SIG-M5 (cell line): ENCODE measurements at places on chromosomes 2 and 18.

DNA sequence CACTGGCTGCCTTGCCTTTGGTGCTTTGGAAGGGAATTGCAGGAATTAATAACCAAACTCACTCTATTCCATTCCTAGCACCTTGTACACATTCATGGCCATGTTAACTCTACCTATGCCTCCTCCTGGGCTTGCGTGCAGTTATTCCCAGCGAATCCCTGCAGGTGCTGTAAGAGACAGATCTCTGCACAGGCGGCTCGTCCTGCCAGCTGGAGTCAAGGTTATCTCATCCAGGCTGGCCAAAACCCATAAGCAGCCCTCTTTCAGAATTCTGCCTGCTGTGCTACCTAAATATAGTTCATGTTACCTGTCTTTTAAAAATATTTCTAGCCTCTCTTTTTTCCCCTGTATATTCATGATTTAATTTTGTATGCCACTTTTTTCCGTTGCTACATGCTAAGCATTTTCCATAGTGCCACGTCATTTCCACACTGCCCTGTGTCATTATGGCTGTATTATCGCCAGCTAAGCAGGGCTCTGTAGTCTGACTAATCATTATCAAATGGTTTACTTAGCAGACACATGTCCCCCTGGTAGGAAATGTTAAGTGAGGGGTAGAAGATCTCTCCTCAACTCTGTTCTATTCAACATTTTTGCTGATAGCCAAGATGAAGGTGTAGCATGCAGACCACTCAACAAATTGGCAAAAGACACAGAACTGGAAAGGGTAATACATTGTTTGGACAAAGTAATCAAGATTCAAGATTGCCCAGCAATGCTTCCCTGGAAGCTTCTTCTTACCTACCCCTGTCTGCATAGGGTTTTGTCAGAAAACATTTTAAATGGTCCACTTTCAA is 79.7 kb upstream of the TAF1B start:
- no peak for DNase-seq

GRCh38 chr2:44573996-44574395 is 212.2 kb downstream of the CAMKMT start:
- no peak for DNase-seq

GRCh38 chr2:208025814-208026184 is 472 bp upstream of the PLEKHM3 start:
- DNase-seq: no peak

DNA sequence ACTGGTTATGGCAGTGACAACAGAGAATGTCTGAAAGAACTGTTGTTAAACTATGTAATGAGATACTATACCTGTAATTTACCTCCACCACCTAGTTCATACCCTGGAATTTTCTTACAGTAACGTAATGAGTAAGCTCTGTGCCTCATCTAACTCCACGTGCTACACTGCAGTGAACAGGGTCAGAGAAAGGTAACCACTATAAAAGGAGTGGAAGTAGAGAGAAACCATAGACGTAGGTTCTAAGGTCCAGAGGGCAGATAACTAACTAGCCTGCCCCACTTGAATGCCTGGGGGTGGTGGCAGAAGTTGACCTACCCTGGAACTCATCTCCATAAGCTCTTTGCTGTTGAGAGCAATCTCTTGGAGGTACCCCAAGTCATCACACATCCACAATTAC is 32.0 kb upstream of the B4GALT6 start:
- DNase-seq: no peak

GRCh38 chr2:30504731-30505130 is 57.7 kb downstream of the LCLAT1 start:
- no peak for DNase-seq

- DNase-seq: no peak
Measured at GRCh38 chr2:206204710-206205109, 45.0 kb downstream of the EEF1B2 start.

- DNase-seq: no peak
Measured at GRCh38 chr18:76524900-76525698, 30.1 kb upstream of the ZNF516 start.

DNA sequence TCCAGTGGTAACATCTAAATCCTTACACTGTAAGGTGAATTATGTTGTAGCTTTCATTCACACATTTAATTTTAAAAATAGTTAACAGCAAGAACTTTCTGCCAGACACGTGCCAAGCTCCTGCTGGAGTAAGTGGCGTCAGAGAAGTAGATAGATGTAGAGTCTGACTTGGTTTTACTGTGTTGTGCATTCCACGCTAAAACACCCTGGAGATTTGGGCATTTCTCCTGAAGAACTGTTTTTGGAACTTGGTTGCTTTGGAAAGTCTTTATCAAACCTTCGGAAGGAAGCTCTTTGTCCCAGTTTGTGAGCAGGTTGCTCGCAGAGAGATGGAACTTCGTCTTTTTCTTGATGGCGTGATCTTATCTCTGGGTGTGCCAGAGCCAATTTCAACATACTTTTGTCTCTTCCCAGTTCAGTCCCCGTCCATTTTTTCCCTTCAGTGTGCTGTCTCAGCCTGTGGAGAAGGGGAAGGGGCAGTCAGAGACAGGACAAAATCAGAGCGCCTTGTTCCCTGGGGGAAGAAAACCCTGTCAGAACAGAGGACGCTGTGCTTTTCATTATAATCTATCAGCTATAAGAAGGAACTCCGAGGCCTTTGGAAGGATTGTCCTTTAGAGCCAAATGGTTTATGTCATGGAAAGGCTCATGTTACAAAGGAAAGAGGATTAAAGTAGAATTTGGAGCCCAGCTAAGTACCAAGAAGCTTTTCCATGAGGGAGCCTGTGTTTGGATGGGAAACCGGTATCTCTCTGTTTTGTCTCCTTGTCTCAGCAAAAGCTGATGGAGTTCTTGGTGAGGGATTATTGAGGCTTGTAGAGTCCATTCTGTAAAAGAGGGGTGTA is 18.9 kb downstream of the GRHL1 start:
- DNase-seq: no peak

- no peak for DNase-seq
Measured at GRCh38 chr2:162118166-162119031, 33.6 kb downstream of the GCG start.

GRCh38 chr2:85308896-85309555 is 18.8 kb downstream of the TGOLN2 start:
- no peak for DNase-seq
